Left renal cortex interstitium (tissue), 4 donors: ENCODE measurements at places on chromosomes 1 and 21. TPM values are rescaled to one million over a fixed set of nuclear protein-coding genes. Genes with fewer than 3 reads are reported as not detected.

Gene SPTA1
- 1.6 TPM for polyA plus RNA-seq

Gene TUFT1
- polyA plus RNA-seq, result 11.1 TPM

- no peak for DNase-seq
Measured at GRCh38 chr1:85865213-85865612, 157.0 kb upstream of the ZNHIT6 start.

DNA sequence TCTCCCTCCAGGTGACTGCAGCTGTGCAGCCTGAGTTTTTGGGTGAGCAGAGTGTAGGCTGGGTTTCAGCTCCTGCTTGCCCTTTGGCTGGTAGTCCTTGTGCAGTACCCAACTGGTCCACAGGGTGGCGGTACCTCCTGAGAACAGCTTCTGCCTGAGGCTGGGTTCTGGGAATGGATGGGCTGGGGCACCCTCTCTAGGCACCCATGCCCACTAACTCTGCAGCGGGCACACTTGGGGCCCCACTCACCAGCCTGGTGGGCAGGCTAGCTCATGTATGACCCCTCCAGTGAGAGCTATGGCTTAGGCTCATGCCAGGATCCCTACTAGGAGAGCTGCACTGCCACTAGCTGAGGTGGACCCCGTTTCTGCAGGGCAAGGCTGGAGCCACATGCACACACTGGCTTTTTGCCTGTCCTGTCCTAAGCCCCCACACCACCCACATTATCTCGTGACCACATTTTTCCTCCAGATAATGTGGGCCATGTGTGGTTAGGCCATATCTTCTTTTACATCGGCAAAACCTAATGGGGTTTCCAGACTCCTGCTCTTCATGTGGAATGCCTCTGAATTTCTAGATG lies 15.5 kb upstream of the GSTM4 start:
- no peak for DNase-seq

DNA sequence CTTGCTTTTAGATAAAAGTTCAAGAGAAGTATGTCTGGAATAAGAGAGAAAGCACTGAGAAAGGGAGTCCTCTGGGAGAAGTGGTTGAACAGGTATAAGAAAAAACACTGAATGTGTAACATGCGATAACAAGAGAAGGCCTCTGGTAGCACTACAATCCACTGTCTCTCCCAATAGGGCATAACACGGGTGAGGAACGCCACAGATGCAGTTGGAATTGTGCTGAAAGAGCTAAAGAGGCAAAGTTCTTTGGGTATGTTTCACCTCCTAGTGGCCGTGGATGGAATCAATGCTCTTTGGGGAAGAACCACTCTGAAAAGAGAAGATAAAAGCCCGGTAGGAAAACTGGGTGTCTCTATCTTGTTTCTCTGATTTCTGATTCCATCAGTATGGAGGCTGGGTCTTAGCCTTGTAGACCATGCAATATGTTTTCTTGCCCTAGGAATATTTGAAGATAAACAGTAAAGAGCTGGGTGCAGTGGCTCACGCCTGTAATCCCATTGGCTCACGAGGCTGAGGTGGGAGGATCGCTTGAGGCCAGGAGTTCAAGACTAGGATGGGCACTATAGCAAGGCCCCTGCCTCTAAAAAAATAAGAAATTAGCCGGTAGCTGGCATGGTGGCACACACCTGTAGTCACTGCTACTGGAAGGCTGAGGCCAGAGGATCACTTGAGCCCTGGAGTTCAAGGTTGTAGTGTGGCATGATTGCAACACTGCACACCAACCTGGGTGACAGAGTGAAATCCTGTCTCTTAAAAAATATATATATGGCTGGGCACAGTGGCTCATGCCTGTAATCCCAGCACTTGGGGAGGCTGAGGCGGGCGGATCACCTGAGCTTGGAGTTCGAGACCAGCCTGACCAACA lies 40.4 kb downstream of the DAP3 start:
- DNase-seq, result peak; percentile 22

Gene DNAH14
- polyA plus RNA-seq, result 21.4 TPM

GRCh38 chr21:17250778-17251241 lies 262.0 kb upstream of the CXADR start:
- DNase-seq, result no peak

DNA sequence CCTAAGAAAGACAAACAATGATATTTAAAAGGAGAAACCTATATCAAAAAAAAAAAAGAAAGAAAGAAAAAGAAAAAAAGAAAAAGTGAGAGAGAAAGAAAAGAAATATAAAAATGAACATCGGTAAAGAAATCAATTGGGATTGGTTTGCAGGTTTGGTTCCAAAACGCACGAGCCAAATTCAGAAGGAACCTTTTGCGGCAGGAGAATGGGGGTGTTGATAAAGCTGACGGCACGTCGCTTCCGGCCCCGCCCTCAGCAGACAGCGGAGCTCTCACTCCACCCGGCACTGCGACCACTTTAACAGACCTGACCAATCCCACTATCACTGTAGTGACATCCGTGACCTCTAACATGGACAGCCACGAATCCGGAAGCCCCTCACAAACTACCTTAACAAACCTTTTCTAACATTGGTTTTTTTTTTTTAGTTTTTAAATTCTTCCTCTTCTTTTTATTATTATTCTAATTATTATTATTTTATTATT lies 11.7 kb downstream of the LHX9 start:
- DNase-seq, result no peak

DNA sequence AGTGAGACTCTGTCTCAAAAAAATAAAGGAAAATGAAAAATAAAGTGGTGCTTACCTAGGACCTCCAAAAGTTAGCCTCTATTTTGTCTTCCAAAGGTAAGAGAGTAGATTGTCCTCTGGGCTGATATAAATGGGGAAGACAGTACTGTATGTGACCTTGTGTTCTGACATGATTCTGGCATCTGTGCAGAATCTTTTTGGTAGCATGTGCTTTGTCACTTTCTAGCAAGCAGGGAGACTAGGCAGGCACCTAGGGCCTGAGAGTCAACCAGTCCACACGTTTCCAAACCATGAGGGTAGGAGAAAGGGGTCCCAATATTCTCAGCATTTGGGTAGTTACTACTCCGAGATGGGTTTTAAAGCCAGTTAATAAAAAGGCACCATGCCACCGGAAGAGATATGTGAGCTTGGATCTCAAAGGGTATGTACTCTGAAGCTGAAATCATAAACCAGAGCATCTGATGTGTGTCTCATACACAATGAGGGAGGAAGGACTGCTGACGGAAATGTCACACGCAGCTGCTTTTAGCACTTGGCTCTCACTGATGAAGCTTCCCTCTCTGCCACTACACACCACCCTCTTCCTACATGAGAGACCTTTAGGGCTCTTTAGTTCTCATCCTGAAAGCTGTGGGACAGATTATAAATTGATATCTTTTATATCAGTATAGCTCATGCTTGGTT lies 27.0 kb upstream of the SLC16A1 start:
- no peak for DNase-seq

DNA sequence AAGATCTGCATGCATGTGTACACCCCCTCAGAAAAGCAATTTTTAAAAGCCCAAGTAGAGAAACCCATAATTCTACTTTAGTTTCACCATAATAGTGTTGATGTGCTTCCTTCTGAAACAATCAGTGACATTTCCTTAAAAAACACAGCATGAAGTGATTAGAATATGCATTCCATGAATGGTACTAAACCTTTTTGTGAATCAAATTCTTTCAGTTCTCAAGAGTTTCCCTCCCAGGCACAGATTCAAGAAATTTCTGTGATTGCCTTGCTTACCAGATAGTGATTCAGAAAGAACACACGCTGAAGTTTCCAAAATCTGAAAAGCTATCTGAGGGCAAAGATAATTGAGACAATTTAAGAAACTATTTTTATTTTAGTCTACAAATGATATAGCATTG lies 136.4 kb upstream of the ADGRL2 start:
- no peak for DNase-seq

GRCh38 chr1:94660994-94661393 lies 119.4 kb upstream of the F3 start:
- DNase-seq, result no peak

DNA sequence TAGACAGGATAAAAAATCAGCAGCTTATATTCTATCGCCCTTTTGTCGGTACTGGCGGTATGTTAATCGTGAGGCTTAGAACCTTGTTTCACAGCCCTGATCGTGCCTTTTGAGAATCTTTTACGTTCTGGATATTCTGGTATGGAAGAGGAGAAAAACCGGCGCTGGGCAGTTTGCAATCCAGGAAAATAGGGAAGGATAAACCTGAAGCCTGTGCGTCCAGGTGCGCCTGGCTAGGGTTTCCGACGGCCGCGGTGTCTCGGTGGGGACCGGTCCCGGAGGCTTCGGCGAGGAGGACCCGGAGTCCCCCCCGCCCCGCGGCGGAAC lies 258 bp upstream of the SYPL2 start:
- DNase-seq, result no peak

DNA sequence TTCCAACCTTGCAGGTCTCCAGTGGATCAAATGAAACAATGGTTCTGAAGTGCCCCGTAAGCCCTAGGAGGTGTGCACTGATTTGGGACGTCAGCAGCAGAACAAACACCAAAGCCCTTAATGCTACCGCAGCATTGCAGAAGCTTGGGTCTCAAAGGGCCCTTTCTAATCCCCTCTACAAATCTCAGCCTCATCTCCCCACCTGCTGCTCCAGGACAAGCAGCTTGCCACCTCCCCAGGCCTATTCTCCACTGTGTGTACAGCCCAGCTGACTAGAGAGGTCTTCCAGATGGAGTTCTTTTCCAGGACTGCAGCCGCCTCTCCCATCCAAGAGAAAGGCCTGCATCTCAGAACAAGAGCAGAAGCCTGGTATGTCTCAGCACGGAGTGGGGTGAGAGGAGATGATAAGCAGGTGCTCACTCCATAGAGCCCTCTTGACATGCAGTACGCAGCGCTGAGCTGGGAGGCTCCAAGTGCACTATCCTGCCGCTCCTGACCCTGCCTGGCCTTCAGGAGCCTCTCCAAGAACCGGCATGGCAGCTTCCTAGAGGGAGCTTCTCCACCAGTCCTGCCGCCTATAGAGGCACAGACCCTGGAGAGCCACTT lies 46.3 kb downstream of the MRPL37 start:
- no peak for DNase-seq

DNA sequence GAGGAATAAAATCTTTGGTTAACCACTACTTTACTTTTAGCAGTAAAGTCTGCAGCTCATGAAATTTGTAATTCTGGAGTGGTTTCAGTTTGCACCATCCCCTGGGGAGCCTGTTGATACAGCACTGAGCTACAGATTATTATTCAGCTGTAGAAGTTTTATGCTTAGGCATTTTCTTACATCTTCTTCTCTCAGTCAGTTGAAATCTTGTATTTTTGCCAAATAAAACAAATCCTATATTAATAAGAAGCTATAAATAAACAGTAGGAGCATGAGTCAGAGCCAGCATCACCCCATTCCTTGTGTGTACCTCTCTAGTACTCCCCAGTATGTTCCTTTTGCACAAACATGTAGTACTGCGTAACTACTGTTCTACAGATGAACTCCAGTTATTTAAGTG lies 118.9 kb downstream of the ATF6 start:
- DNase-seq, result no peak
